ENCODE measurements at places on chromosomes 11 and 22. TPM values are rescaled to one million over a fixed set of nuclear protein-coding genes. Genes with fewer than 3 reads are reported as not detected.

RTN4RL2 gene
- total RNA-seq: 0.41 TPM

CXCR5 gene
- not detected for total RNA-seq

MS4A6A gene
- 2.4 TPM for total RNA-seq

DNA sequence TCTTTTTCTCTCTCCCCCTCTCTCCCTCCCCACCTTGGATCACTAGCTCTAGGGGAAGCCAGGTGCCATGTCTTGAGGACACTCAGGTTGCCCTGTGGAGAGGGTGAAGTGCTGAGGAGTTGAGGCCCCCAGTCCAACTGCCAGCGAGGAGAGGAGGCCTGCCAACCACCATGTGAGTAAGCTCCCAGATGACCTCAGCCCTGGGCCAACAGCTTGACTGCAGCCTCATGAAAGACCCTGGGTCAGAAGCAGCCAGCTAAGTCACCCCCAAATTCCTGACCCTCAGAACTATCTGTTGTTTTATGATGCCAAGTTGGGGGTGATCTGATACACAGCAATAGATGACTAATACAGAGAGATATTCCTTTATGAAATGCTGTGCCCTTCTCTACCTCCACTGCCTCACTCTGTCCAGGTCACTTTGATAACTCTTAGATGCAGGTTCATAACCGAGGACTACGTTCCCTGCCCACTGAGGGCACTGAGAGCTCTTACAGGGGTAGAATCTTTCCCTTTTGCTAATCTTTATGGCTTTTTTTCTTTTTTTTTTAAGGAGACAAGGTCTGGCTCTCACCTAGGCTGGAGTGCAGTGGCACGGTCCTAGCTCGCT lies 8.0 kb downstream of the ARFGAP3 start:
- no peak for DNase-seq

DNA sequence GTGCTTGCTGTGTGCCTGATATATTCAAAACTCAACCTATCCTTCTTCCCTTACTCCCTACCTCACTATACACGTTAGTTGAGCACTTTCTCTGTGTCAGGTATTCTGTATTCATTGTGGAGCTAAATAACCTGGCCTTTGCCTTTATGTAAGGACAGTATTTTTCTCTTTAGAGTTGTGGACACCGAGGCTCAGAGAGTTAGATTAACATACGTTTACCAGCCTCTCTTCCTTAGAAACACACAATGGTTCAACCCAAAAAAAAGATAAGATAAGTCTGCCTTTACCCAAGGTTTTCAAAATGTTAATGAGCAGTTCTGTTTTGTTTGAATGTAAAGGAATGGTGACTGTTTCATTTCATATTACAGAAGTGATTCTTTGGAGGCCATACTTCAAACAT lies 45.0 kb downstream of the CBL start:
- DNase-seq: no peak

- peak; percentile 85 for DNase-seq
Measured at GRCh38 chr11:47152953-47153950, 23.4 kb downstream of the ARFGAP2 start.

GRCh38 chr11:36161572-36161971 lies 127.7 kb downstream of the COMMD9 start:
- DNase-seq: no peak

- DNase-seq: no peak
Measured at GRCh38 chr11:75878933-75879332, 63.9 kb downstream of the UVRAG start.

- no peak for DNase-seq
Measured at GRCh38 chr11:69302447-69303020, 8.6 kb downstream of the MYEOV start.

DNA sequence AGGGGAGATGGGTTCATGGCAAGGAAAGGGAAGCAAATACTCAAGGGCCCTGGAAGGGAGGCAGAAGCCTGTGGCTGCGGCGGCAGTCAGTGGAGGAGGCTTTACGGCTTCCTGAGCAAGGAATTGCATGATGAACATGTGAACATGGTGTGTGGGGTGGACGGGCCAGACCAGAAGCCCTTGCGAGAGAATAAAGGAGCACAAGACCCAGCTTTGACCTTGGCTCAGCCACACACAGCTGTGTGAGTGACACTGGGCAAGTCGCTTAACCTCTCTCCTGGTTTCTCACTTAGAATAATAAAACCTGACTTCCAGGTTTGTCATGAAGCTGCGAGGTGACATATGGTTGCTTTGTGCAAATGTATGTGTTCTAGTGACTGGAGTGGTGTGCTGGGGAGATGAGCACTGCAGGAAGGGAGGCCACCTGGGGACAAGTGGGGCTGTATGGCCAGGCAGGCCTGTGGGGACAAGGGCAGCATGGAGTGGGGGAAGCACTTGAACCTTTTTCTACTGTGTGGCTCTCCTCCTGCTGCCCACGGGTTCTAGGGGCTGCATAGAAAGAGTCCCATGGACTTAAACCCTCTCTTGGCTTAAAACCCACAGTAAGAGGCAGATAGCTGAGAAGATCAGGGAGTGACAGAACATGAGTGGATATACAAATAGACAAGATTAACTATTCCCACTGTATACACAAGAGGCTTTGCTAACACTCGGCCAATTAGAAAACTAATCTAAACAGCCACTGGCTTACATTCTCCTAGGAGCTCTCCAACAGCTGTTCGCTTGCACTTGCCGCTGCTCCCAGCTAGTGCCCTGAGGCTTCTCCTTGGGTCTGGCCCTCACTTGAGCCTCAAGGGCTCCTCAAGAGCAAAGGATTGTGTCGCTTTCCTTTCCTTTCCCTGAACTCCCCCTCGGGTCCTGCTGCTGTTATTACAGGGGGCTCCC lies 67.3 kb upstream of the CDON start:
- no peak for DNase-seq

DNA sequence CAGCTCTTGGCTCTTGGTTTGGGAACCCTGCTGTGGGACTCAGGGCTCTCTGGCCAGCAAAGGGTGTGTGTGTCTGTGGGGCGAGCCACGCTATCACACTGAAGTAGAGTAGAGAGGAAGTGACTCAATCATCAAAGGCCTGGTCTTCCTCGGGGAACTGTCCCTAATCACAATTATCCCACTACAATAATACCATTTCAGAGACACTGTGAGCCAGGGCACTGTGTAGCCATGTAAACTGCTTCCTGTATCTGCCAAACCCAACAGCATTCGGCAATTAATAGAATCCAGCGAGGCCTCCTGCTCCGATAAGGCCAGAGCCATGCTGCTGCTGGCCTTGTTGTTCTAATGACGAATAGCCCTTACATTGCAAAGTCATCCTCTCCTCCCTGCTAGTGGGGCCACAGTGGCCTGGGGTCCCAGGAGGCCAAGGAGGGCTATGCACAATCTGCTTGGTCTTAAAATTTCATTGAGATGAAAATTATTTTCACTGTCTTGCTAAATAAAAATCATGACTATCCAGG lies 49.8 kb upstream of the LMO2 start:
- DNase-seq: peak; percentile 26

DNA sequence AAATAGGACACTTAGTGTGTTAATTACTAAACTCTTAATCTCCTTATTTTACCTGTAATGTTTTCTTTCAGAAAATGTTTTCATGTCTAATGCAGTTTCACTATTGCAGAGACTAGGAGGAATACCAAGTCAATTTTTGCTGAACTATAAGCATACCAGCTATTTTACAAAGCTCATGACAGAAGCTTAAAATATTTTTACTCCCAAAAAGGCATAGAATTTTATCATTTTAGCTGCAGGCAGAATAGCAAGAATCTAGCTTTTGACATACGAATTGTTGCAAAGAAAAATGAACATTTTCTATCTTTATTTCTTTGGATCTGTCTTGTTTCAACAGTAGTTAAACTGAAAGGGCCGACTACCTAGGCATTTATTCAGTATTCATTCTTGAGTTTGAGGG lies 366.9 kb downstream of the FAT3 start:
- DNase-seq: no peak

DNA sequence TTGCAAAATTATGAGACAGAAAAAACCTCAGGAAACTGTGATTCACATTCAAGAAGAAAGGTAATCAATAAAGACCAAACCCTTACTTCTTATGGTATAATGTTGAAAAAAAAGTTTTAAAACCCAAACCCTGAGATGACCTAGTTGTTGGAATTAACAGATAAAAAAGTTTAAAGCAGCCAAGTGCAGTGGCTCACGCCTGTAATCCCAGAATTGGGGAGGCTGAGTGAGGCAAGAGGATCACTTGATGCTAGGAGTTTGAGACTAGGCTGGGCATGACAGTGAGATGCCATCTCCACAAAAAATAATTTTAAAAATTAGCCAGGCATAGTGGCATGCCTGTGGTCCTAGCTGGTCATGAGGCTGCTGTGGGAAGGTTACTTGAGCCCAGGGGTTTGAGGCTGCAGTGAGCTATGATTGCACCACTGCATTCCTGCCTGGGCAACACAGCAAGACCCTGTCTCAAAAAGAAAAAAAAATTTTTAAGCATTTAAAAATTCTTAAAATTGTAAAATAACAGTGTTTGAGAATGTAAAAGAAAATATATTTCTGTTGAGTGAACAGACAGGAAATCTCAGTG lies 85.1 kb downstream of the EFCAB6 start:
- no peak for DNase-seq

Data from frontal cortex (tissue), 4 donors.